ENCODE measurements at places on chromosomes 12 and 14.

- peak; percentile 89 for DNase-seq
These were observed at the start of gene ATF7IP for GRCh38 chr12:14365294-14366208. TSS of gene ATF7IP (plus strand) at chr12:14365682. CDS start at chr12:14423916, 58,234 bp downstream.

- no peak for DNase-seq
These were observed 26.5 kb downstream of the PPP1R13B start for GRCh38 chr14:103820908-103821307.

- DNase-seq: no peak
These were observed 5.2 kb downstream of the P2RX4 start for GRCh38 chr12:121214855-121215745.

DNA sequence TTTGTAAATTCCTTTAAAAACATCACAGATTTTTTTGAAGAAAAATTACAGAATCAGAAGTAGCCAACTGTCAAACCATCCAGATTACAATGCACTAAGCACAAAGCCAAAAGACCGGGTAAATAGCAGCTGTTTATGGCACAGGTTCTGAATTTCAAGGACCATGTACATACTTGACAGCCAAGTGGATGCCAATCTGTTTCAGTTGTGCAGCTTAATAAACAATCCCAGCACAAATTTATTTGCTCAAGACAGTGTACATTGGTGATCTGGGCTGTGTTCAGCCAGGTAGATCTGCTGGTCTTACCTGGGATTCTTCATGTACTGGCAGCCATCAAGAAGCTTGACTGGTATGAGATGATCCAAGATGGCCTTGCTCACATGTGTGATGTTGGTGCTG, 229.8 kb upstream of the FLRT2 start:
- no peak for DNase-seq

GRCh38 chr12:113241191-113242025, 20.1 kb downstream of the TPCN1 start:
- no peak for DNase-seq

DNA sequence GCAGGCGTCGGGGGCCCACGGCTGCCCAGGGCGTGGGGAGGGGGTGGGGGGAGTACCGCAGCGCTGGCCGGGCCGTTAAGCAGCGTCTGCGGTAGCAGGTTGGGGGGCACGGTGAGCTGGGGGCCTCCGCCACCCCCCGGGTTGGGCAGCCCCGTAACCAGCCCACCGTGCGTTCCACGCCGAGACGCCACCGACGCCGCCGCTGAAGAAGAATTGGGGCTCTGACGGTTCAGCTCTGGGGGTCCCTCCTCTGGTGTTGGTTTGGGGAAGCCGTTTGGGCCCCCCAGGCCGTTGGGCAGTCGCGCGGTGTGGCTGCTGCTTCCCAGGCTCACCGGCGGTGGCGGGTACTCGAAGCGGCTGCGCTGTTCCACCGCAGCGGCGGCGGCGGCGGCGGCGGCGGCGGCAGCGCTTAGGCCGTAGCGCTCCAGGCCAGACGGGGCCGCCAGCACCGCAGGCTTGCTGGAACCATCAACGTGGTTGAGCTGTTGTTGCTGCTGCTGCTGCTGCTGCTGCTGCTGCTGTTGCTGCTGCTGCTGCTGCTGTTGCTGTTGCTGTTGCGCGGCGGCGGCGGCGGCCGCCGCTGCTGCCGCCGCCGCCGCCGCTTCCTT, 1.5 kb downstream of the IRF2BPL start:
- DNase-seq: no peak

DNA sequence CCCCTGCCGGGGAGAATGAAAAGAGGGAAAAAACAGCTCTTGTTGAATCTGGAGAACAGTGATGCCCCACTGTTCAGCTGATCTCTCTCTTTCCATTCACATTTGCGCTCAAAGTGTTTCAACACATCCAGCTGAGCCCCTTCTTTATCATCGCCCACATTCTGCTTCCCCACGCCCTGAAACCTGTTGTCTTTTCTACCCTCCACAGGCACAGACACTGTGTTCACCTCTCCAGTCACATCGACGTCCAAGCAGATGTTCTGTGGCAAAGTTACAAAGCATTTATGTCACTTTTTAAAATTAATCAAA, 338.7 kb downstream of the EGLN3 start:
- DNase-seq: no peak

DNA sequence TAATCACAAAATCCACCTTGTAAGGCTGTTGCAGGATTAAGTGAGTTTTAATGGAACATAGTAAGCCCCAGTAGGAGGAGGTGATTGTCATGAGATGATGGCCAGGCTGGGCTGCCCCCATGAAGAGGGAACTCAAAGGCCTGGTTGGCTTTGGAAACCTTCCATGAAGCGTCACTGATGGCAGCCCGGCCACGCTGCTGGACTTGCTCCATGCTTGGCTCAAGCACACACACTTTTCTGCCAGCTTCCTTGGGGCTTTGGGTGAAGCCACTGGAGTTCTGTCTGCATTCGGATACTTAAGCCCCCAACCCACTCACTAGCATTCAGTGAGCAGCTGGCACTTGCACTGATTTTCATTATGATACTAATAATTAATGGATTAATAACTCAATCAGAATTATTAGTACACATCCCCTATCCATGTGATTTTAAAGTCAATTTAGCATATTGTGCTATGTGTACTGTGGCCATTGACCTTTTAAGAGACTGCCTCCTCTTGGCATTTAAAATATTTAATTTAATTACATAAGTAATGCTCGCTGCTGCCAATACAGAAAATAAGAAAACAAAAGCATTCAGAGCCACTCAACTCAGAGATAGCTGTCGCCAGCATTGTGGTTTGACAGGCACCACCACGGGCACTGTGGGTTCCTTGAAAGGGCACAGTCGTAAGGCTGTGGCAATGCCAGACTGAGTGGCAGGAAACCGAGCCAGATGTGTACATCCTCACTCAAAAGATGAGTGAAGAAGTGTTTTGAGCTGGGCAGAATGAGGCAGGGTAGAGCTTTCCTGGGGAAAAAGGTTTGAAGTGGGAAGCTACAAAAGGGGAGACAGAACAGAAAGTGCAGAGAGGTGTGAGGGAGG, 15.9 kb downstream of the KRT85 start:
- DNase-seq: peak; percentile 20

GRCh38 chr14:69115407-69116185, 37.3 kb downstream of the DCAF5 start:
- no peak for DNase-seq

GRCh38 chr14:67539116-67539515, 6.0 kb downstream of the PLEKHH1 start:
- DNase-seq: no peak

GRCh38 chr12:75882421-75882820, 149.2 kb downstream of the PHLDA1 start:
- no peak for DNase-seq

- no peak for DNase-seq
These were observed 20.7 kb downstream of the ZDHHC17 start for GRCh38 chr12:76784600-76785051.

DNA sequence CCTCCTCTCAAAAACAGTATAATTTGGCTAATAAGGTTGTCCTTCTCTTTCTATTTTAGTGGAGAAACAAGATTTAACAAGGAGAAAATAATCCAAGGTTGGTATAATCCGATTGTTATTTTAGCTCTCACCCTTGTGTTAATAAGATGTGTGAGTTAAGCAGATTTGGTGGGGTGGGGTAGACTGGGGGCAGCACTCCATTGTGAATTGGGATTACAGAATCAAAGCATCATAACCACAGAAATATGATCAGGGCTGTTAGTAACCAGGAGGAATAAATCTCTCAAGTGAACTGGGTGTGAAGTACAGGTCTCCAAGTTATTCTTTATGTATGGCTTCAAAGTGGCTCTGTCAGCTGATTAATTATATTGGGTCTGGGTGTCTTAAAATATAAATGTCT, 10.2 kb downstream of the TIGAR start:
- DNase-seq: no peak

GRCh38 chr12:11026118-11026517, 3.7 kb upstream of the TAS2R19 start:
- no peak for DNase-seq

DNA sequence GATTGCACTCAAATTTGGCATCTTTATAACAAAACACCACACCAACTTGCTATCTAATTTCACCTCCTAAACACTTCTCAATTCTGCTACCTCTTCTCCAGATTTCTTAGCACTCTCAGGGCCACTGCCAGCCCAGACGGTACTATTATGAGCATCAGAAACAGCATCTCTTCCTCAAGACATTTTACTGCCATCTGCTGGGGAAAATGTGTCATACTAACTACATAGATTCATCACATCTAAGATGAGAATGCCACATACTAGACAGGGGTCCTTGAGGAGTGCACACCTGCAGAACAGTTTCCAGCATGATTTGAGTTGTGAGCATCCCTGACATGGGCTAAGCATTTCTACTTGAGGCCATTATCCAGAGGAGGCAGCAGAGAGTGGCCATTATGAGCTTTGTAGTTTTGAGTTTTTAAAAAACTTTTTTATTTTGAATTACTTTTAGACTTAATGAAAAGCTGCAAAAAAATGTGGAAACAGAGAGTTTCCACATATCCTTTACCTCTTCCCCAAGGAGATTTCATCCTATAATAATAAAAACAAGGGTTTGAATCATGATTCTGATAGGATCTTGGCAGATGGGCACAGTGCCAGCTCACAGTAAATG, 15.1 kb upstream of the GRIP1 start:
- DNase-seq: no peak

DNA sequence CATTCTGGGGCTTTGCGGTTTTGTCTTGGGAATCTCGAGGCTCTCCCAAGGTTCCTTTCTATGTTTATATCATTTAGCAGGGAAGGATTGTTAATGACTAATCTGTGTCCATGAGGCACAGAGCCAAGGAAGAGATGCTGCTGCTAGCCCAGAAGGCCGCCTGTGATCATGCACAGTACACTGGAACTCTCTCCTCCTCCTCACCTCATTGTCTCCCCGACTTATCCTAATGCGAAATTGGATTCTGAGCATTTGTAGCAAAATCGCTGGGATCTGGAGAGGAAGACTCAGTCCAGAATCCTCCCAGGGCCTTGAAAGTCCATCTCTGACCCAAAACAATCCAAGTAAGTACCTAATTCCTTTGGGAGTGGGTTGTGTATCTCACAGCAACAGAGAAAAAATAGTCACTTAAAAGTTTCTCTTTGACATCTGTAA, at the start of gene NR1H4:
Gene NR1H4, plus strand, starts transcription at position 151 of the 435 bp plus-strand sequence. CDS start 19,458 bp downstream, outside the sequence.
- no peak for DNase-seq

GRCh38 chr12:11397366-11397765, 2.0 kb upstream of the PRB2 start:
- DNase-seq: no peak

- no peak for DNase-seq
These were observed 293.1 kb downstream of the RPAP3 start for GRCh38 chr12:47412601-47413236.

- DNase-seq: no peak
These were observed 91.7 kb downstream of the NPAS3 start for GRCh38 chr14:33030386-33030785.

DNA sequence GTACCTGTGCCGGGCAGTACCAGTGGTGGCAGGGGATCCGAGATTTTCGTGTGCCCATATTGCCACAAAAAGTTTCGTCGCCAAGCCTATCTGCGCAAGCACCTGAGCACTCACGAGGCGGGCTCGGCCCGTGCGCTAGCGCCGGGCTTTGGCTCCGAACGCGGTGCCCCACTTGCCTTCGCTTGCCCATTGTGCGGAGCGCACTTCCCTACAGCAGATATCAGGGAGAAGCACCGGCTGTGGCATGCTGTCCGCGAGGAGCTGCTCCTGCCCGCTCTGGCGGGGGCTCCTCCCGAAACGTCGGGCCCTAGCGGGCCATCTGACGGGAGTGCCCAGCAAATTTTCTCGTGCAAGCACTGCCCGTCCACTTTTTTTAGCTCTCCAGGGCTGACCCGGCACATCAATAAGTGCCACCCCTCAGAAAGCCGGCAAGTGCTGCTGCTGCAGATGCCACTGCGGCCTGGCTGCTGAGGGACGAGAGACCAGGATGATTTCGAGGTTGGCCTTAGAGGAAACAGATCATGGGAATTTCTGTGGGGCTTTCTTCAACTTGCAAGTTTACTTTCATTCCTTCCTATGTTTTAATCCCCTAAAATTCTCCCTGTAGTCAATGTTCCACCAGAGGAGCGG, 1.6 kb downstream of the INSM2 start:
- no peak for DNase-seq

DNA sequence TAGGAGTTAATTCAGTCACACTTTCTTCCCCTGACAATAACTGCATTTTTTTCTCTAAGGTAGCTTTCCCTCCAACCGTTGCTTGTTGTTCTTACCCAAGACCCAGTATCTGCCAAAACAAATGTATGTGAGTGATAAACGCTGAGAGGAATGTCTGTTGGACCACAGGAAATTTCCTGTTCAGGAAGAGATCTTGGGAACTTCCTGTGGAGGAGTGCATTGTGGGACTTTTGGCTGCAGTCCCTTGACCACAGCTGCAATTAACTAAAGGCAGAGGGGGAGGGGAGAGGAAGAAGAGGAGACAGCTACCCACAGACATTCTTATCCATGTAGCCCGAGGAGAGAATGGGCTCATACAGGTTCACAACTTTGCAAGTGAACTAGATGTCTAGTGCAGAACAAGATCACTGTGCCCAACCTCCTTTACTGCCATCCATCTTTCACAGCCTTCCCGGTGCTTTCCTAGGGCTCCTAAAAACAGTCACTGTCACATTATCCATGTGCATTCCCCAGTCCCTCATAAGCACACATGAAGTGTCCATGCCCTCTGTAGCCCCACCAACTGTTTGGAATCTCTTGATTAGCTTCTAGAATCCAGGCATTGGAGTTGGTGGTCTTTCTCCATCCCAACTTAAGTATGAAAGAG, 149.5 kb downstream of the ETV6 start:
- DNase-seq: no peak

- DNase-seq: no peak
These were observed 50.6 kb upstream of the REP15 start for GRCh38 chr12:27645671-27646070.

DNA sequence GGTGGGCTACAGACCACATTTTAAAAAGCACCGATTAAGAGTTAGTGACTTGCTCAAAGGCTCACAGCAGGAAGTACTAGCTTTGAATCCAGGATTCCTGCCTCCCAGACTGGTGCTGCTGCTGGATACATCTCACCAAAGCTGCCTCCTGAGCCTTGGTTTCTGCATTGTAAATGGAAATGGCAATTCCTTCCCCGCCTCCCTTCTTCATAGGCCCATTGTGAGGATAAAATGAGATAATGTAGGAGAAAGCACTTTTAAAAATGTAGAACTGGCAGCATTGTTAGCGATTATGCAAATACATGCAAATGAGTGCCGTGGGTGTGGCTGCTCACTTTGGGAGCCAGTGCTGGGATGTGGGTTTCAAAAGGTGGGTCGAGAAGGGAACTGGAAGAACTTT, 15.4 kb downstream of the PDE1B start:
- DNase-seq: no peak

GRCh38 chr12:89529738-89530137, 3.9 kb upstream of the POC1B start:
- DNase-seq: no peak

DNA sequence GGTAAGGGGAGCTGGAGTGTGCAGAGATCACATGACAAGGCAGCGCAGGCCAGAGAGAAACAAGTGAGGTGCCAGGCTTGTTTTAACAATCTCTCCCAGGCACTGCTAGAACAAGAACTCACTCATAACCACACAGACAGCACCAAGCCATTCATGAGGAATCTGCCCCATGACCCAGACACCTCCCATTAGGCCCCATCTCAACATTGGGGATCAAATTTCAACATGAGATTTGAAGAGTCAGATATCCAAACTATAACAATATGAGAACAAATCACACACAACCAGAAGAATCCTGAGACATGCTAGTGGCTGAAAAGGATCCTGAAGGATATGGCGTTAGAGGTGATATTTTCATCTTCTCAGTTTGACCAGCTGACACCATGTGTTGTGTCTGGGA, 21.9 kb downstream of the OR6J1 start:
- DNase-seq: no peak

GRCh38 chr14:98513558-98513957, 758.4 kb downstream of the BCL11B start:
- DNase-seq: no peak
